ENCODE measurements at places on chromosomes 11 and 22.

- DNase-seq = no peak
These were observed 125.0 kb downstream of the KCNQ1OT1 start for GRCh38 chr11:2574553-2575535.

DNA sequence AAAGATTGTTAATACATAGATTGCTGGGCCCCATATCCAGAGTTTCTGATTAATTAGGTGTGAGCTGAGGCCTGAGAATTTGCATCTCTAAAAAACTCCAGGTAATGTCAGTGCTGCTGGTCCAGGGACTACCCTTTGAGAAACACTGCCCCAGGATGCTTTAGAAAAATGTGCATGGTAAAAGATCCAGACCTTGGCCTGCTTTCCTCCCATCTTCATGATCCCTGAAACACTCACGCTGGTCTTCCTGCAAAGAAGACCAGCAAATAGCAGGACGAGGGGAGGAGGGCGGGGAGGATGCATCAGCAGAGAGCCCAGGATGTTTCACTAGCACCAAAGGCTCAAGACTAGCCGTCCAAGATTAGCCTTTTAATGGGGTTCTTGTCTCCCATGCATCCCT lies at the start of gene OR8A1:
TSS of gene OR8A1 (plus strand) at position 301 of the 400 bp plus-strand sequence. CDS start 123 bp downstream, outside the sequence.
- DNase-seq = no peak

DNA sequence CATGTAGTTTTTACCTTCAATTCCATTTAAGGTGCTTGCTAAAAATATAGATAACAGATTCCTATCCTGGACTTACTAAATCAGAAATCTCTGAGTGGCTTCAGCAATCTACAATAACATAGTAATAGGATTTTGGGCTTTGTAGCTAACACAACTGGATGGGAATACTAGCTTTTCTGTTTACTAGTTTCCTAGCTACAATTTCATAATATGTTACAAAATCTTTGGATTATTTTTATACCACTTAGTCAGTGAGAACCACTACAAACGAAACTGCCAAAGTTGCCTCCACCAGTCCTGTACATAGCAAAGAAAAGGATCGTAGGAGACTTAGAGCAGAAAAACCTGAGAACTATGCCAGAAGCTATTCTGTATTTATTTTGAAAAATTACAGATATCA lies 87.7 kb upstream of the ANO3 start:
- DNase-seq = no peak

DNA sequence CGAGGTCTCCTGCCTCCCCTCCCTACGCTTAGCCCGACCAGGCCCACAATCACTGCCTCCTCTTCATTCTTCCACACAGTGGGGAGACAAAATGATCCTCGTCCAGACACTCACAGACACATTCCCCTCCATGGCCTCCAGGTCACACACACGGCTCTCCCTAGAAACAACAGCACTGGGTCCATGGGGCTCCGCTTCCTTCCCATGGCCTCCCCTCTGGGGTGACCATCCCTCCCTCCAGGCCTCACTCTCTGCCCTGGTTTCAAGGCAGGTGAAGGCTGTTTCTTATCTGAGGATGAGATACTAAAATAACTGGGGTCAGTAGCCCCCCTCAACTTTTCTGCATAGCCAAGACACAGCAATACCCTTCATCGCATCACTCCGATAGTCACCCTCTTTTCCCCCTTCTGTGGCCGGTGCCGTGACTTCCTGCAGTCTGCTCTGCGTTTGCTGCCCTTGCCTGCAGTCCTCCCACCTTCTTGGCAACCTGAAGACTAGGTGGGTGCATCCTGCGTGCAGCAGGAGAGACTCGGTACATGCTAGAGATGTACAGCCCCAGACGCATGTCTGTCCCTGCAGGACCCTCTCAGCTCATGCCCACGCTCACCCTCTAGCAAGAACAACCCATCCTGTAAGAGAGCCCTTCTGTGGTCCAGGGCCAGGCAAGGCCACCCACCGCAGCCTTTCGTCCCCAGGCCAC lies 55.8 kb downstream of the CD6 start:
- DNase-seq = no peak

DNA sequence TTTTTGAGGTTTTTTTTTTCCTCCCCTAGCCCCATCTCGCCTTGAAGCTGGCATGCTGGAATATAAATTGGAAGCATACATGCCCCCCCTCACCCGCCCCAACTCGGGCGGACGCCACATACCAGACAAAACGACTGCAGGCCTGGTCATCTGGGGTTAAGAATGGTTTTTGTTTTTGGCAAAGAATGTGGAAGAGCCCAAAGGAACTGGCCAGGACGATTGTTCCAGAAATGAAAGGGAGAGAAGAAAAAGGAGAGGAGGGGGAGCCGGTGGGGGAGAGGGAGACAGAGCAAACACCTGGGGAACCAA lies 25.0 kb downstream of the MN1 start:
- DNase-seq = no peak

DNA sequence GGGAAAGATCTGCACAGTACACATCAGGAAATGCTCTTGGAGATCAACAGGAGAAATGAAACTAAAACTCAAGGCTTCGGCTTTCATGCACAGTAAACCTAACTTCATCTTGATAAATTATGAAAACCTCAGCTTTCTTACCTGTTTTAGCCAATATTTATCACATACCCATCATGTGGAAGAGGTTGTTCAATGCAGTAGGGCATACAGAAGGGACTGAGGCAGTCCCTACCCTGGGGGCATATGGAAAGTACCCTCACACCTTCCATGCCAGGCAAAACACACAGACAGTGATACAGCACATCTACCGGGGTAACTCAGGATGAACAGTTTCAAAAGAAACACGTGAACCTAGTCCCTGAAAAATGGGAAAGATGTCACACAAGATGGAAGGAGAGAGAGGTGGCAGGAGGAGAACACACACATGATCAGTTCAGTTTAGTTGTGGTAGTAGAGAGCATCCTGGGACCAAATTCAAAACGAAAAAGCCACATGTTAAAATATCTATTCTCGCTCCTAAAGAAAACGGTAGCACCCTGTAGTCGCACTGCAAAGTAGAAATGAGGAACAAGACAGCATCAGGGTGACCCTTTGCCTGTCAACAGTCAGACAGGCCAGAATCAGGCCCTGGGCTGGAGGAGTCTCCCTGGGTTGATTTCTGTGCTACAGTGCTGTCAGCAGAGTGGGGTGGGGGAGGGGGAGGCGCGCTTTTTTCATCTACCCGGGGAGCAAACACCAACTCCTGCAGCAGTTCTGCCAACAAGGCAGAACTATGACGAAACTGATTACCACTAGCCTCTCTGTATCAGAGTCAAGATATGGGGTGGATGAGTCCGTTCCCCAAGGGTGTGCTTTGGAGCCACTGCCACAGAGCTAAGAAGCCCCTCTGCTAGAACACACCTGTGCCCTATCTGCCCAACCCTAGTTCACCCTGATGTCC lies 1.3 kb downstream of the HIRA start:
- DNase-seq = peak; percentile 71

DNA sequence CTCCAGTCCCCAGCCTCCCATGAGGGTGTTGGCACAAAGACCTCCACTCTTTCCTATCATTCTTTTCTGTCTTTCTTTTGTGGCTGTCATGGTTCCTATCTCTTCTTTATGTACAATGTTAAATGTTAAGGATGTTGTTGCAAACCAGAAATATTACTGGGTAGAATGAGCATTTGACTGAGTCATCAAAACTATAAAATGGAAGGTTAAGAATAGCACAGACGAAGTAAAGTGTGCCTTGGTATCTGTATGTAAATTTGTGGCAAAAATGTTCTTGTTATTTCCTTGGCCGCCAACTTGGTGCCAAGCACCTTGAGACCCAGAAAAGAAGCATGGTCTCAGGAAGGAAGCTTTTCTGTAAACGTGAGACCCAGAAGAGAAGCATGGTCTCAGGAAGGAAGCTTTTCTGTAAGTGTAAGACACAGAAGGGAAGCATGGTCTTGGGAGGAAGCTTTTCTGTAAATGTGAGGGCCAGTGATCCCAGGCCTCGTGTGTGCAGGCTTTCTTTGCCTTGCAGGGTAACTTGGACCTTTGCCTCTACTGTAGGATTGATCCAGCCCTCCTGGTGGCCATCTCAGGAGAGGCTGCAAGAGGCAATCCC lies 6.7 kb upstream of the PKP3 start:
- DNase-seq = no peak

DNA sequence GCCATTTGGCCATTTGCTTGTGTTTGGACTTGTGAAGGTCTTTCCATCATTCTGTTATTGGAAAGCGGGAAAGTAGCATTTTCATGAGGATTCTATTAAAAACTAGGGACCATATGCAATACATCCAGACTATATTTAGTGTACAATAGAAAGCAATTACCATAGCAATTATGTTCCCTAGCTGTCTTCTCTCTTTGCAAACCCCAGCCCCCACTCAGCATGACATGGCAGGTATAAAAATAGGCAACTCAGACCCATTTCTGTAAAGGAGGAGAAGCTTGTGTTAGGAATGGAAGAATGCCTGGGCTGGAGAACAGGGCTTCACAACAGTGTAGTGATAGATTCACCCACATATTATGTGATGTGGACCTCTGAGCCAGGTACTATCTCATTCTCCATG lies 12.4 kb downstream of the OR51B6 start:
- no peak for DNase-seq

DNA sequence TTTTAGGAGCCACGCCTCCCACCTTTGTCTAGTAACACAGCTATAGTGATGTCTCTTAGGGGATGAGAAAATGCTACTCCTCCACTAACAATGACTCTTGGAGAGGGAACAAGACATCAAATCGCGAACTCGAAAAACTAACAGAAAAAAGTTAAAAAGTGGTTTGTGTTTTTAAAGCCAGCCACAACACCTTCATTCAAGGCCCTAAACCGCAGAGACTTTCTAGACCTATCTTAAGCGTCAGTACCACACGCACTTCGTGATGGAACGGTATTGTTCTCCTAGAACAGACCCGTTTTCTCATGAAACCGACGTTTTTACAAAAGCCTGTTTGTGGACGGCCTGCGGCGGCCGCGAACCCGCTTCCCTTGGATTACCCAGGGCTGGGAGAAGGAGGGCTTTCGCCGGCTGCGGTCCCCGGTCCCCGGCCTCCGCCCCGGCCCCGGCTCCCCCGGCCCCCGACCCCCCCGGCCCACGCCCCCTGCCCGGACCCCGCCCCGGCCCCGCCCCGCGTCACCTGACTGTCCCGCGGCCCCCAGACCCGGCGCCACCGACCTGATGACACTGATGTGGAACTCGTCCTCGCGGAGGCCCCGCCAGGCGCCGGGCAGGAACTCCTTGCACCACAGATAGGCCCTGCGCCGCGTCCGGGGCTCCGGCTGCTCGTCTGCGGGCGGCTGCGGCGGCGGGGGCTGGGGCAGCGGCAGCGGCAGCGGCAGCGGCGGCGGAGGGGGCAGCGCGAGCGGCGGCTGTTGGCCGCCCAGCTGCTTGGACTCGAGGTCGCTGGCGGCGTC lies 718 bp downstream of the CHKA start:
- DNase-seq = peak; percentile 35

GRCh38 chr11:120717042-120717441 lies 205.5 kb downstream of the GRIK4 start:
- DNase-seq = no peak

- DNase-seq = no peak
These were observed 30.3 kb upstream of the ABCC8 start for GRCh38 chr11:17506942-17507341.

GRCh38 chr11:46741600-46742484 lies 22.8 kb downstream of the F2 start:
- no peak for DNase-seq

DNA sequence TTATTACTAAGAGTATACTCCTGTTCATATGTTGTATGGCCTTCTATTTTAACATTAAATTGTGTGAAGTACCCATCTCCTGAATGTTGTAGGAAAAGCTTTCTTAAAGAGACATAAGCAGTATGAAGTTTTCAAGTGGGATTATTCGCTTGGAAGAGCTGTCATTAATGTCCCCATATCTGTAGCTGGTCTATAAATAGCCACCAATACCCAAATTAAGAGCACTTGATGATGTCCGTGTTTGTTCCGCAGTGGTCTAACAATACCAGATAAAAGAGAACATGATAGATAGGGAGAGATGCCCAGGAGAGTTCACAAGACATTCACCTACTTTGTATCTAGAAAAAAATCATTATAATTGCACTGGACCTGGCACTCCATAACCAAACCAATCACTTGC lies 527.6 kb downstream of the DLG2 start:
- no peak for DNase-seq

- no peak for DNase-seq
These were observed 86.4 kb downstream of the CELSR1 start for GRCh38 chr22:46450931-46451561.

GRCh38 chr11:3834664-3835461 lies 5.9 kb downstream of the RHOG start:
- peak; percentile 58 for DNase-seq

GRCh38 chr11:78201096-78201818 lies 12.5 kb downstream of the USP35 start:
- no peak for DNase-seq

Data from hematopoietic multipotent progenitor cell treated with erythropoietin and hydrocortisone succinate and interleukin-3 and kit ligand, for 15 days (in vitro differentiated cells).